ENCODE measurements at places on chromosomes 12 and 14.

DNA sequence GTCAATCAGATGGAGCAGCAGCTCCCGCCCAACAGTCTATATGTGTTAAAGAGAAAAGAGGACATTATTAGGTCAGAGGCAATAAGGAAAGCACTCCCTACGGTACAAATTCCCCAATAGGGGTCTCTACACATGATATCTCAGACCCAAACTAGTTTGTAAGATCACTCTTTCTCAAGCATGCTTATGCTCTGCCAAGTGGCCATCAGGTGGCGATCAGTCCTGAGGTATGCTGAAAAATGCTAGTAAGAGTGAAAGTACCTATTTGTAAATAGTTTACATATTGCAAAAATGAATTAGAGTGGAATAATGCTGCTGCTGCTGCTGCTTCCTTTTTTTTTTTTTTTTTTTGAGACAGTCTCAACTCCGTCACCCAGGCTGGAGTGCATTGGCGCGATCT lies 61.0 kb downstream of the CPM start:
- peak; percentile 13 for DNase-seq

GRCh38 chr12:130043685-130044406 lies 118.4 kb upstream of the FZD10 start:
- no peak for DNase-seq

- no peak for DNase-seq
These were observed 80.0 kb upstream of the PTPRQ start for GRCh38 chr12:80364056-80364455.

DNA sequence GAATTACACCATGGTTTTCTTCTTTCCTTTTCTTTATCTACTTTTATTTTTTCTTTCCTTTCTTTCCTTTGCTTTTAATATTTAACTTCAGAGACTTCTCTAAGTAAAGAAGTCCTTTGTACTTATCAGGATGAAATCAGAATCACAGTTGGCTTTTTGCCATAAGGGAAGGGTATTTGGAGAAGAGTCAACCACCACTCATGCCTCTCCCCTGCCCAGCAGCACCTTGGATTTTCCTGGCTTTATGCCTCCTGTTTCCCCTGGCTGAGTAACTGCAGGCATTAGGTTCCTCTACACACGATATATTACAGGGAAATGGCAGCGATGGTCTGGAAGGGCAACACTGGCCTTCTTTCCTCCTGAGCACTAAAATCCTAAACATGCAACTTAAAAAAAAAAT lies 266.4 kb upstream of the CAND1 start:
- no peak for DNase-seq

DNA sequence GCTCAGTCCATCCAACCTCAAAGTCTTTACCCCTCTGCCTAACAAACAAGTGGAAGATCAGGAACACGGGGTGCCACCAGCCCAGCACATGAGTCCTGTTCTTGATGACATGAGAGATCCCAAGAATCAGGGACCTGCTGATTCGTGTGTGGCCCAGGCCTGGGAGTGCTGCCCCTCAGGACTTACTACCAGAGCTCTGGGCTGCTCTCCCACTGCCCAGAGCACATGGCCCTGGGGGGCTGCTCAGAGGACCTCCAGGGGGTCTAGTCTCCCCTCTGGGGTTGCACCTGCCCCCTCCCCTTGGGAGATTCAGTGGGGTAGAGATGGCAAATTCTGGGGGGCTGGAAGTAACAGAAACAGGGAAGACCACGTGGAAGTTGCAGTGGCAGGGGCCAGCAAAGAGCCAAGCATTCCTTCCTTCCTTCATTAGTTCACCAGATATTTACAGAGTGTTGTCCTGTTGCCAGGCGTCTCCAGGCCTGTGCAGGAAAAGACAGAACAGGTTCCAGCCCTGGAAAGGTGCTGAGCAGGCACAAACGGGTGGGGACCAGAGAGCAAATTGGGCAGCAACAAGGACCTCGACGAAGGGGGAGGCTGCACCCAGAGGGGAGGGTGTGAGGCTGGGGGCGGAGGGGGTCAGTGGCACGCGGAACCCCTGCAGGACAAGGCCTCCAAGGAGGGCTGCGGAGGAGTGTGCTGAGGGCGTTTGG lies 45.1 kb upstream of the MEG3 start:
- DNase-seq: no peak

- DNase-seq: peak; percentile 94
These were observed 316.4 kb downstream of the ZFP36L1 start for GRCh38 chr14:68476212-68477109.

DNA sequence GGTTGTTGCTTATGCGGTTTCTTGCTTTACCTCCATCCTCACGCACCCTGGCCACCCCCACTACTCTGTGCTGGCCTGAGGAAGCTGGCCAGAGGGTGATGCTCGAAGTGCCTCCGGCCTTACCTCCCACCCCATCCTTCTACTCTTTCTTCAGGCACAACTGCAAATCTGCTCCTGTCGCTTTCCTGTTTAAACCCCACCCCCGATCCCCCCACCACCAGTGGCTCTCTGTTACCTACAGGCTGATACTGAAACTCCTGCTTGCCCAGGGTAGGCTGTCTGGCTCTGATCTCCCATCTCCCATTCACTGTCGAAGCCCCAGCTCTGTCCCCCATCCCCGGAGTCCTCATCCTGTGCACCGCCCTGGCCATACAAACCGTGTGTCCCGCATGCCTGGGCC lies 111.5 kb downstream of the PRMT8 start:
- DNase-seq: no peak

GRCh38 chr14:81946834-81947798 lies 413.5 kb upstream of the SEL1L start:
- no peak for DNase-seq

- no peak for DNase-seq
These were observed 76.5 kb downstream of the WNK1 start for GRCh38 chr12:828726-829395.

- DNase-seq: peak; percentile 56
These were observed 52.4 kb downstream of the PHLDA1 start for GRCh38 chr12:75979181-75979580.

DNA sequence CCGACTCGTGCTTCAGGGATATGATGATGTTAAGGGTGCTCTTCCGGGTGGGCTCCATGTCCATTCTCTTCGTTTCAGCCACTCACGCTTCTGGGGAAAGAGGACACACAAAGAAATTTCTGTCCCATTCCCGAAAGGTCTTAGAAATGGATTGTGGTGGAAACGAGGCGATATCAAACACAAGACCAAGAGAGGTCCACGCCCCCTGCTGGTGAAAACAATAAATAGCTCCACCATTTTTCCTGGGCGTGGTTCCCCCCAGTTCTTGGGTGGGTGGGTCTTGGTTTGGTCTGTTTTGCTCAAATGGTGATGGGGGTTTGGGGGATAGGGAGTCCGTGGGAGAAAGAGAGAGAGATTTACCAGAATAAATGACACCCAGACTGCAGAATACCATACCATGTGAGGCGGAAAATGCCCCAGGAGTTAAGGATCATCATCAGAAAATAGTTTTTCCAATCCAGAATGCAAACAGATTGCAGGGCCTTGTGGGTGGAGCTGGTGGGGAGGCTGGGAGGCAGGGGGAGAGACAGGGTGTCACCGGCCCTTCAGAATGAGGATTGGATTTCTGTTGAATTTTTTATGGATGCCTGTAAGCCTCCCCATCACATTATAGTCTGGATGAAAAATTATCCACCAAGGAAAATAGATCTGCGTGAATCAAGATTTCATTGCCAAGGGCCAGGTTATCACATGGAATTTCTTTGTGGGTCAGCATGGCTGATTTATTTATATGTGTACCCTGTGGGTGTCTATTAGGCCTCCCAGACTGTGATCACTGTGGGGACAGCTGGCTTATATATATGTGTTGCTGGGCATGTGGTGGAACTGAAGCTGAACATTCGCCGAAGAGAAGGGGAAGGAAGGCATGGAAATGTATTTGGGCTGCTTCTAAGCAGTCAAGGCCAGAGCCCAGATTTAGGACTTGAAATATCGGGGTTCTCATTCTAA lies 55.8 kb downstream of the SRRM4 start:
- DNase-seq: no peak

DNA sequence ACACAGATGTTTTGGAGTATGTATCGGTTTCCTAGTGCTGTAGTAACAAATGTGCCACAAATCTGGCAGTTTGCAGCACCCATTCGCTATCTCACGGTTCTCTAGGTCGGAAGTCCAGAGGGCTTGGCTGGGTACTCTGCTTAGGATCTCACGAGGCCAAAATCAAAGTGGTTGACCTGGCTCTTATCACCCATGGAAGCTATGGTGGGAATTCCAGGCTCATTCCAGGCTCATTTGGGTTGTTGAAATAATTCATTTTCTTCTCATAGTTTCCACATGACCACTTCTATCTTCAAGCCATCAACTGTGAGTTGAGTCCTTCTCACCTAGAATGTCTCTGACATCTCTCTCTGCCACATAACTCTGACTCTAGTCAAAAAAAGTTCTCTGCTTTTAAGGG lies 431.0 kb upstream of the TMPO start:
- DNase-seq: no peak

- no peak for DNase-seq
These were observed 37.3 kb downstream of the GPR135 start for GRCh38 chr14:59427653-59428580.

GRCh38 chr12:66403746-66404145 lies 101.5 kb downstream of the HELB start:
- no peak for DNase-seq

DNA sequence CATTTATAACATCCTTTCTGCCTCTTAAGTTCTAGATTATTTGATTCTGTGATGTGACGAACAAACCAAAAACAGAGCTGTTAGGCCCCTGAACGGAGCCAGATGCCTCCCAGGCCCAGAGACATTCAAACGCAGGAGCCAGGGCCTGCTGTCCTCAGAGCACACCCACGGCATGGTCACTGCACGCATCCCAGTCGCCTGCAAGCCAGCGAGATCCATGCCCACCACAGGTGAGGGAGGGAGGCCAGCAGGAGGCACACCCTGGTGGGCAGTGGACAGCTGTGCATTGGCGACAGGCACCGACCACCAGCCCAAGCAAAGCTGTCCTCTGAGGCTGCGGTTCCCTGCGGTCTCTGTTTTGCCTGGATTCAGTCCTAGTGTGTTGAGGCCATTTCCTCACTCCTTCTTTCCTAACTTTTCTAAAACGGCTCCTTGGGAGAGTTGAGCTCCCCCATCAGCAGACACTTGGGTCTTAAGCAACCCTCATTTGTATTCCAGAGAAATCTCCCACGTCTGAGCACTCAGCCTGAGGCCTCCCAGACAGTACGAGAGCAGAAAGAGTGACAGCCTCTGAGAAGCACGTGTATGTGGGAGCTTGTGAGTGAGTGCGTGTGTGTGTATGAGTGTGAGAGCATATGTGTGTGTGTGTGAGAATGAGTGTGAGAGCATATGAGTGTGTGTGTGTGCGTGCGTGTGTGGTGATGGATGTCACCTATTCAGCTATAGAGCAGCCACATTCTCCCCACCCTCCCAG lies 81.2 kb downstream of the CHGA start:
- DNase-seq: no peak

DNA sequence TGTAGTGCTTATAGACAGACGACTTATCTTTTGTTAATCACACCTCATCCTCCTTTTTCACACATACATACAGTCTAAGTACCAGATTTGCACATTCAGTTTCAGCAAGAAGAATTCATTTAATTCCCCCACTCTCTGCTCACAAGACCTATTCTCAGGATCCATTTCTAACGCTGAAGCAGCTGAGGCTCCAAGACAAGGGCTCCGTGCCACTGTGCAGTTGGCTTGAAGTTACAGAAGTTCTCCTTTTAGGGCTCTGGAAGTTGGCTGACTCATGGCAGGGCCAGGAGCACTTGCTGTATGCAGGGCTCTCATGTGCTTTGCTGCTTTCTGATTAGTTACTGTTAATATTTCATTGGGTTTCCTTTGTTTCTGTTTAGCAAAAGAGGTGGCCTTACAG lies 1566.9 kb upstream of the TMEM132C start:
- no peak for DNase-seq

- DNase-seq: peak; percentile 50
These were observed 1.1 kb upstream of the ARG2 start for GRCh38 chr14:67618617-67619063.

DNA sequence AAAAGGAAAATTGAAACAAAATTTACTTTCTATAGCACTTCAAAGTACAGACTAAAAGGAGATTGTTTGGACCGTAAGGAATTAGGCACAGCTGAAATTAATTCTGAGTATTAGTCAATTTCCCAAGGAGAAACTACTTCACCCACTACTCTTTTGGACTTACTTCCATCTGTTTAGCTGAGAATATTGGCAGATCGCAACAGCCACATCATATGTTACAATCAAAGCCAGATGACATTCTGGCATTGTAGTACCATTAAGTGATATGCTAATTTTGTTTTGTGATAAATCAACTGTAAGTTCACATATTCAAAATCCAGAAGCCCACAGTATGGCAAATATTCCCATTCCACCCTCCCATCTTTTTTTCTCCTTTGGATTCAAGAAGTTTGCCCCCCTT lies 47.1 kb upstream of the ANKS1B start:
- DNase-seq: no peak

DNA sequence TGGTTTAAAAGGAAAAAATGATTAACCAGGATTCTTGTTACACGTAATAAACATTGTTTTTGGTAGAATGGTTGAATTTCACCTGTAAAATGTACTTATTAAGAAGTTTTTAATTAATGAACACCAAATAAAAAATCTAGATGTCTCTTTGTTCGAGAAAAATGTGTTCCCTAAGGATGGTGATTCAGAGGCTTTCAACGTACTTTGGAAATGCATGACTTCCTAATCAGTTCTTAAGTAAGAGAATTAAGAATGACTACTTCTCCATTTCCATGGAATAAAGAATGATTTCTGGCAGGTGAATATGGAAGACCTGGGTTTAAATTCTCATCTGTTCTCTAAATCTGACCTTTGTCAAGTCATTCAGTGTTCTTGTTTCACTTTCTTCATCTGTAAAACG lies 428.6 kb downstream of the KCNH5 start:
- DNase-seq: no peak

- no peak for DNase-seq
These were observed 1257.6 kb downstream of the SLC16A7 start for GRCh38 chr12:60853407-60853806.

DNA sequence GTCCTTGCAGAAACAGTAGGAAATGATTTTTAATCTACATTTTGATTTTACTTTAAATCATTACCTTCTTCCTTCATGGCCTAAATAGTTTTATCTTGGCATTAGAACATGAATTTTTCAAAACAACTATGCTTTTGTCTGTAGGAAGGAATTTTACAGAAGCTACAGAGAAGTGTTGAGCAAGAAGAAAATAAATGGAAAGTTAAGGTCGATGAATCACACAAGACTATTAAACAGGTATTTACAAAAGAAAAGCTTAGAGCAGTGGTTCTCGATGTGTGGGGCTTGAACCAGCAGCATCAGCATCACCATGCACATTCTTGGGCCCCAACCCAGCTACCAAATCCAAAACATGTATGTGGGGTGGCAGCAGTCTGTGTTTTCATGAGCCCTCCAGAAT lies 91.6 kb downstream of the KTN1 start:
- DNase-seq: no peak
